Germinal center (tissue), 1 donor: ENCODE measurements at places on chromosomes 7 and 10.

DNA sequence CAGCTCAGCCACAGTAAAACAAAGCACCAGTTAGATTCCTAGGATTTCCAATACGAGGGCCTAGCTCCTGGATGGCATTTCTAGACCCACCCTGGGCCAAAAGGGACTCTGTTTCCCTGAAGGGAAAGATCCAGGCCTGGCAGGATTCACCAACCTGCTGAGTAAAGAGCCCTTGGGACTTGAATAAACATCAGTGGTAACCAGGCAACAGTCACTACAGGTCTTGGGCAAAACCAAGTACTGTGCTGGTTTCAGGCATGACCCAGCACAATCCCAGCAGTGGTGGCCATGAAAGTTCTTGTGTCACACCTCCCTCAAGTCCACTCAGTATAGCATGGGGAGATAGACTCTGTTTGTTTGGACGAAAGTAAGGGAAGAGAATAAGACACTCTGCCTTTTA, 31.0 kb upstream of the STARD3NL start:
- DNase-seq = no peak

DNA sequence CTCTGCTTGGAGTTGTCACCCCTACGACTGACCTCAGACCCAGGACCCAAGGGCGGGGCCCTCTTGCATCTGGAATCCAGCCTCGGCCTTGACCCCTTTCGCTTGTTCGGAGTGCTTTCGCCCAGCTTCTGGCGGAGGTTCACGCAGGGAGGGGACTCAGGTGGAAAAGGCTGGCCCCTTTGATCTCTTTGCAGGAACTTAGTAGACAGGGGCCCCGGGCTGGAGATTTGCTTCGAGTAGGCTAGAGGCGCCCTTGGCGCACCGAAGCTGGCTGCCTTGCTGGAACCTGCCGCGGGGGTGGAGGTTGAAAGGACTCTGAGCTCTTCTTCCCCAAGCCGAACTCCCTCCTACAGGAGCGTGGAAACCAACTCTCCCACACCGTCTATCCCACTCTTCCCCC, 255.1 kb downstream of the OTUD1 start:
- no peak for DNase-seq

DNA sequence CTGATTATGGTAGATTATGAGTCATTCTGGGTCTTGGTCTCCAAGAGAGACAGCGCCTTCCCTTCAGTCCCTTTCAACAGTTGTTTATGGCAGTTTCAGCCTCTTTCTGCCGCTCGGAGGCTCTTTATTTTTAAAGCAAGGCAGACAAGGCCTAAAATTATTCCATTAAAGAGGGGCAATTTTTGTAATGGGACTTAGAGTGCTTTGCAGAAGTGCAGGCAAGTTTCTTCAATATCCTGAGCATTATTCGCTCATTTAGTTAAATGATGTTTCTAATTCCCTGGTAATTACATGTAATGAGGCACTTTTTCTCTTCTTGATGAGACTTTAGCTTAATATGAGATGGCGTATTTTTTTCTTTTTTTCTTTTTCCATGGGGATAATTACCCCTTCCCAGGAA, 33.6 kb downstream of the BUB3 start:
- no peak for DNase-seq

DNA sequence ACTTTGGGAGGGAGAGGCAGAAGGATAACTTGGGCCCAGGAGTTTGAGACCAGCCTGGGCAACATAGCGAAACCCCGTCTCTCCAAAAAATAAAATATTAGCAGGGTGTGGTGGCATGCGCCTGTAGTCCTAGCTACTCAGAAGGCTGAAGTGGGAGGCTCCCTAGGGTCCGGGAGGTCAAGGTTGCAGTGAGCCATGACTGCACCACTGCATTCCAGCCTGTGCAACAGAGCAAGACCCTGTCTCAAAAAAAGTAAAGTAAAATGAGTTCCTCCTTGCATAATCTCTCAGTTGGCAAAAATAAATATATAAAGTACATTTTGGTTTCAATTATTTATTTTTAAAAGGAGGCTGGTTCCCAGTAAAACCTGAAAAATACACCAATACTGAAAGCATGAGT, 11.8 kb downstream of the NANOS1 start:
- DNase-seq = no peak

- no peak for DNase-seq
Measured at GRCh38 chr7:155483245-155483644, 25.3 kb downstream of the EN2 start.

DNA sequence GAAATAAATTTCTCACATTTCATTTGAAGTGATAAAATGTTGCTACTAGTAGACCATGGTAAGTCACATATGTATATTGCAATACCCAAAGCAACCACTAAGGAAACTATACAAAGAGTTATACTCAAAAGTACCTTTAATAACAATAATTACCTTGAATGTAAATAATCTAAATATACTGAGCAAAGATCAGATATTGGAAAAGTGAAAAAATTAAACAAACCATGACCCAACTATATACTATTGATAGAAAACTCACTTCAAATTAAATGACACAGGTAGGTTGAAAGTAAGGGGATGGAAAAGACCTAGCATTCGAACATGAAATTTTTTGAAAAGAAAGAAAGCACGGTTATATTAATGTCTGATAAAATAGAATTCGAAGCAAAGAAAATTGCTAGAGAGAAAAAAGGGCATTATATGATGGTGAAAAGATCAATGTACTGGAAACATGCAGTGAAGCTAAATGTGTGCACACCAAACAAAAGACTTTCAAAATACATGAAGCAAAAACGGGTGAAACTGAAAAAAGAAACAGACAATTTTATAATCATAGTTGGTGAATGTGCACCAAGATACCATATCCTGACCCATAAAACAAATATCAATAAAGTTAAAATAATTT, 29.1 kb downstream of the TFPI2 start:
- DNase-seq = no peak

DNA sequence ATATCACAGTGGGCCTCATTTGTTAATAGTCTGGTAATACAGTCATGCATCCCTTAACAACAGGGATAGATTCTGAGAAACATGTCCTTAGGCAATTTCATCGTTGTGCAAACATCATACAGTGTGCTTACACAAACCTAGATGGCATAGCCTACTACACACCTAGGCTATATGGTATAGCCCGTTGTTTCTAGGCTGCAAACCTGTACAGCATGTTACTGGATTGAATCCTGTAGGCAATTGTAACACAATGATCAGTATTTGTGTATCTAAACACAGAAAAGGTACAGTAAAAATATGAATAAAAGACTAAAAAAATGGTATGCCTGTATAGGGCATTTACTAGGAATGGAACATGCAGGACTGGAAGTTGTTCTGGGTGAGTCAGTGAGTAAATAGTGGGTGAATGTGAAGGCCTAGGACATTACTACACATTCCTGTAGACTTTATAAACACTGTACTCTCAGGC, 12.0 kb upstream of the RHOBTB1 start:
- no peak for DNase-seq

DNA sequence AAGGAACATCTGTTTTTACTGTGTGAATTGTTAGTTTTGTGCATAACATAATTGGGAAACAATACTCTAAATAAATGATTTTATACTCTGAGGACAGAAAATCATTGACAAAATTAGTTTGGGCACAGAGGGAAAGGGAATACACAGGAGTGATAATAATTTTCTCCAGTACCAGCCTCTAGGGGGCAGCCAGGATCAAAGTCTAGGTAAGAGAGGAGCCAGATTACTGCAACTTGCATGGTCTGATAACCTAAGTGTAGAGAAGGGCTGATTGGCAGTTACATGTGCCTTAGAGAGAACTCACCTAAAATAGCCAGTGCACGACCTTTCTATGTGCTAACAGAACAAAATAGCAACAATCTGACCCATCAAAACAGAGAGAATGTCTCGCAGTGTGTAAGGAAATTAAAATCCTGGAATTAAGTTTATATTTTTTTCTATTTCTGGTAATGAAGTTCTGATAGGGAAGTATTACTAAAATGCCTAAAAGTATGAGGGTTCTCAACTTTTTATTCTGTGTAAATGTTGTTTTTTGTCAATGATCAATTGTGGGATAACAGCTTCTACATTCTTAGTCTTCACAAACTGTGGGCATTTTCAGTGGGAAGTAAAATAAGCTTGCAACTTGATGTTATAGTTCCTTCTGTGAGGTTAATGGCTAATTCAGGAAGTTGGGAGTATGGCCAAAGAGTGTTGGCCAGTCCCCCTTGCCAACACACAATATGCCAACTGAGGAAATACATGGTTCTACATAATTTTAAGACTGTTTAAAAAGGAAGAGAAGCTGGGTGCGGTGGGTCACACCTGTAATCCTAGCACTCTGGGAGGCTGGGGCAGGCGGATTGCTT, 66.4 kb downstream of the EXOC6 start:
- peak; percentile 47 for DNase-seq

- DNase-seq = no peak
Measured at GRCh38 chr10:19195698-19196097, 147.1 kb downstream of the MALRD1 start.

GRCh38 chr10:5775685-5776084, 37.5 kb downstream of the GDI2 start:
- peak; percentile 30 for DNase-seq

DNA sequence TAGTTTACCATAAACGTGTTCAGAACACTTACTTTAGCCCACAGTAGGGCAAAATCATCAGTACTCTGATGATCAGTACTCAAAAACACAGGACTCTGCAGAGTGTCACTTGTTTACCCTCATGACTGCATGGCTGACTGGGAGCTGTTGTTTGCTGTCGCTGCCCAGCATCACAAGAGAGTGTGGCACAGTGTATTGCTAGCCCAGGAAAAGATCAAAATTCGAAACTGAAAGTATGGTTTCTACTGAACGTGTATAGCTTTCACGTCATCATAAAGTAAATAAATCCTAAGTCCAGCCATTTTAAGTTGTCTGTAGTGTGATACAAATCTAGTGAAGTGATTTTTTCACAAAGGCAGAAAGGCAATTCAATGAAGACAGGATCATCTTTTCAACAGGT, 184.6 kb downstream of the RAMP3 start:
- DNase-seq = no peak

GRCh38 chr10:124409696-124410095, 9.0 kb downstream of the OAT start:
- no peak for DNase-seq

- DNase-seq = no peak
Measured at GRCh38 chr7:97094284-97094930, 23.1 kb upstream of the SDHAF3 start.

GRCh38 chr7:28853834-28854749, 104.0 kb downstream of the TRIL start:
- peak; percentile 91 for DNase-seq

GRCh38 chr7:42931447-42931833, 534 bp downstream of the PSMA2 start:
- DNase-seq = no peak

GRCh38 chr10:120981601-120982391, 130.6 kb downstream of the WDR11 start:
- no peak for DNase-seq

DNA sequence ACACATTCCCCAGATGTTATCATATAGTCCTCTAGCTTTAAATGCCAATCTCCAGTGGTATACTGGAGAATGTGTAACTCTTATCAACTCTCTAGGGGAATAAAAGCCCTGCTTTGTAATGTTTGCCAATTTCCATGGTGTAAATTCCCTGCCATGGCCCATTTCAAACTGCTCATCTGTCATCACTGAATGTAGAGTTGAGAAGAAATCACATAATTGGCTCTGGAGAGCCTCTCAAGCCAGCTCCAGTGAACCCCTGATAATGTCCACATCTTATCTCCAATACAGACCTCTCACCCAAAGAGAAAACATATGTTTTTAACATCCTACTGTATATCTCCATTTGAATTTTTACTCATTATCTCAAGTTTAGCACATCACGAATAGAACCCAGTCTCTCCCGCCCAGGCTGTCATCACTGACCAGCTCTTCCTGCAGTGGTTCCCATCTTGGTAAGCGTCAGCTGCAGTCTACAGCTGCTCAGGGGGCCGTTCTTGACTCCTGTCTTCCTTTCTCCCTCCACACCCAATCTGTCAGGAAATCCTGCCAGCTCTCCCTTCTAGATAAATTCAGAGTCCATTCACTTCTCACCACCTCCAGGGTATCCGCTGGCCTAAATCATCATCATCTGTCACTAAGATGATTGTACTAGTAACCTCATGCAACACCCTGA, 332.4 kb downstream of the FRMD4A start:
- DNase-seq = no peak

- peak; percentile 85 for DNase-seq
Measured at GRCh38 chr10:49606981-49607535, 3.1 kb upstream of the SLC18A3 start.

- no peak for DNase-seq
Measured at GRCh38 chr7:65453341-65454030, 79.8 kb downstream of the ZNF92 start.

GRCh38 chr7:1021366-1021765, 23.0 kb upstream of the GPR146 start:
- no peak for DNase-seq

GRCh38 chr10:85612378-85612775, 754.2 kb downstream of the GRID1 start:
- DNase-seq = peak; percentile 19

- DNase-seq = no peak
Measured at GRCh38 chr7:155392726-155393570, 65.0 kb upstream of the EN2 start.

- DNase-seq = no peak
Measured at GRCh38 chr7:151961536-151961935, 5.3 kb downstream of the GALNTL5 start.

DNA sequence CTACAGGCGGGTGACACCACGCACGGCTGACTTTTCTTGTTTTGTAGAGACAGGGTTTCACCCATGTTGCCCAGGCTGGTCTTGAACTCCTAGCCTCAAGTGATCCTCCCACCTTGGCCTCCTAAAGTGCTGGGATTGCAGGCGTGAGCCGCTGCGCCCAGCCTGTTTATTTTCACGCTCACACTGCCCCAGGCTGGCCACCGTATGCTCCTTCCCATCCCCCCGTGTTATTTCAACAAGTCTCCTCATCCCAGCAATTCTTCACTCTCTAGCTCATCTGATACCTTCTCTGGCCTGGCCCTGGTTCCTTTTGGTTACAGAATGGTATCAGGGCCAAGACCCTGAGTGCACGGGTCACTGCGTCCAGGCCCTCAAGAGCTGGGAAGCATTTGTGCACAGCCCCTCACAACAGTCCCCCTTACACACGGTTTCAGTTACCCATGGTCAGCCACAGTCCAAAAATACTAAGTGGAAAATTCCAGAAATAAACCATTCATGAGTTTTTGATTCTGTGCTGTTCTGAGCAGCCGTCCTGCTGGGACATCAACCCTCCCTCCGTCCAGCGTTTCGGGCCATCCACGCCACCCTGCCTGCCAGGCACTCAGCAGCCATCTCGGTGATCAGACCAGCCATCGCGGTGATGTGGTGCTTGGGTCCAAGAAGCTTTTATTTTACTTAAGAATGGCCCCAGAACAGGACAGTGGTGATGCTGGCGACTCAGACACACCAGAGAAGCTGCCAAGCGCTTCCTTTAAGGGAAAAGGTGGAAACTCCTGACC, 8.9 kb downstream of the COX19 start:
- no peak for DNase-seq

GRCh38 chr7:123314886-123315285, 115.1 kb upstream of the SLC13A1 start:
- DNase-seq = no peak

- DNase-seq = no peak
Measured at GRCh38 chr7:158097453-158098124, 490.0 kb downstream of the PTPRN2 start.
